Ecto neural progenitor cell (in vitro differentiated cells): ENCODE measurements at places on chromosomes 3 and 15.

DNA sequence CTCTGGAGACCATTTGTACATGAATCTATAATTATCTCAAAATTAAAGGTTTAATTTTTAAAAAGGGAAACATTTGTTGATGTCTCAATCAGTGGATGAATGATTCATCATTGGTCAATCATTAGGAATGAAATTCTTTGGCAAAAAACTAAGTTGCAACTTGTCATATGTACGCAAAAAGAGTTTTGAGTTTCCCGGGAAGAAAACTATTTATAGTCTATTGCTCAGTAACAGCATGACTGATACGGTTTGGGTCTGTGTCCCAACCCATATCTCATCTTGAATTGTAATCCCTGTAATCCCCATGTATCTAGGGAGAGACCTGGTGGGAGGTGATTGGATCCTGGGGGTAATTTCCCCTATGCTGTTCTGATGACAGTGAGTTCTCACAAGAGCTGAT, 765.8 kb upstream of the ROBO1 start:
- DNase-seq, result no peak

DNA sequence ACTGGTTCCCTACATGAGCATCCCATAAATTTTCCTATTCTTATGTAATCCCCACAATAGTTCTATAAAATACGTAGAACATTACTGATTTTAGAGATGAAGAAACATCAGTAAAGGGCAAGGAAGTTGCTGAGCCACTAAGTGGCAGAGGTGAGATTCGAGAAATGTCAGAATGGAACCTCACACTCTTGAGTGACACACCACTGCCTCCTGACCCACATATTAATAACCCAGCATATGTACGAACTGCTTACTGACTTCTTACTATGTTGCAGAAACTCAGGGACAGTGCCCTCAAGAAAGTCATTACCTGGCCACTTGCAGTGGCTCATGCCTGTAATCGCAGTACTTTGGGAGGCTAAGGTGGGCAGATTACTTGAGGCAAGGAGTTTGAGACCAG, 1022.4 kb downstream of the FHIT start:
- no peak for DNase-seq

DNA sequence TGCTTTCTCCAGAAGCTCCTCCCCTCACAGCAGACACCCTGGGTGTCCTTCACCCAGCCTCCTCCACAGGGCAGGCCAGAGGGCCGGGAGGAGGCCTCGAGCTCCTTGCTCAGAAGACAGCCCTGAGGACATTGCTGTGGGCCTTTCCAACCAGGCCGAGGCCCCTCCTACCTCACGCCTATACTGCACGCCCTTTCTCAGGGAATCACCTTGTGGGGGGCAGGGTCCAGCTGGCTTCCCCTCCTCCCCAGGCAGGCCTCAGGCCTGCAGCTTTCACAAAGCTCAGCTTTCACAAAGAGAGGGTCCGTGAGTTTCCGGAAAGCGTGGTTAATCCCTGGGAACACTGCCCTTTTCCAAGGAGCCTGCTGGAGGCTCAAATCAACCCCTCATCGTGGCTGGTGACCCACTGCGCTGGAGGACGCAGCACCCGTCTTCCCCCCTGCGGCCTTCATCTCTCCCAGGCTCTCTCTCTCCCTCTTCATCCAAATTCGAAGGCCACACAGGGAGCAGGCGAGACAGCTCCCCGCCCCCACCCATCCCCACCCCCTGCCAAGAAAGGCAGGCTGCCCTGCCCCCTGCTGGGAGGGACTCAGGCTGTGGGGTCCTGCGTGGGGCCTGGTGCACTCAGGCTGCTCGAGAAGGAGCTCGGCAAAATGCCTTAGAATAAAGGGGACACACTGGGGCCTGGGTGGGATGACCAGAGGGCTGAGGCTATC, 79.4 kb downstream of the OCA2 start:
- DNase-seq, result peak; percentile 65

- DNase-seq, result no peak
These were observed 20.5 kb upstream of the LYZL4 start for GRCh38 chr3:42430781-42431532.

DNA sequence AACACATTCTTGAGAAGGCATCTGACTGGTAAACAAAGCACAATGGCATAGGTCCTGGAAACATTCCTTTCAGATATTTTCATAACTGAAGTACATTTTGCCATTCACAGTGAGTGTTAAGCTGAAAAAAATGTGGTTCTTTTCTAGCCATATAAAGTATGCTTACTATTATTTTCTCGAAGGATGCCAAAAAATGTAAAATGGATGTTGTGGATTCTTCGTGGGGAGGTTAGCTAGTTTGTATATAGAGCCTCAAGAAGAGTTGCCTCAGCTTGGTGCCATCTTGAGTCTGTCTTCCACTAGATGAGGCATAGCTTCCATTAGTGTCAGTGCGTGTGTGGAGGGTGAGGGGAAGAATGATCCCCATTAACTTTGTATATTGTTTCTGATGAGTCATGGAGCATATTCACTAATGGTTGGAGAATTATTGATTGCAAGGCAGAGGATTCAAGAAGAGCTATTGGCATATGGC, 4.1 kb downstream of the MBNL1 start:
- DNase-seq, result no peak

DNA sequence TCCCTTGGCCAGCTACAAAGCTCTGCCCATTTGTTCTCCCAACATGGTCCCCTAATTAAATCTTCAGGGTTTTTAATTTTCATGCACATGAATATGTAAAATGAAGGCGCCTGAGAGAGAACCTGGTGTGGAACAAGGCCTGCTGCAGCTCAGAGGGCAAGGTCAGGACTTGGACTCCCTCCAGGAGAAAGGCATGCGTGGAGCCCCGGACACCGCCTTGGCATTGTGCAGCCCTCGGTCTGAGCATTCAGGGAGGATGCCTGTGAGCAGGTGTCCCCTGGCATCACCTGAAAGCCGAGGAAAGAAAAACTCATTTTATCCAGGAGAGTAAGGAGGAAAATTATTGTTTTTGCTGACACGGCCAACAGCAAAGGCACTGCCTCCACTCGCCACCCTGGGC, 33.8 kb upstream of the EPHB1 start:
- DNase-seq, result peak; percentile 32

GRCh38 chr3:171753665-171754408, 56.4 kb downstream of the PLD1 start:
- no peak for DNase-seq

- DNase-seq, result no peak
These were observed 40.4 kb downstream of the PRR23E start for GRCh38 chr3:127233371-127233770.

DNA sequence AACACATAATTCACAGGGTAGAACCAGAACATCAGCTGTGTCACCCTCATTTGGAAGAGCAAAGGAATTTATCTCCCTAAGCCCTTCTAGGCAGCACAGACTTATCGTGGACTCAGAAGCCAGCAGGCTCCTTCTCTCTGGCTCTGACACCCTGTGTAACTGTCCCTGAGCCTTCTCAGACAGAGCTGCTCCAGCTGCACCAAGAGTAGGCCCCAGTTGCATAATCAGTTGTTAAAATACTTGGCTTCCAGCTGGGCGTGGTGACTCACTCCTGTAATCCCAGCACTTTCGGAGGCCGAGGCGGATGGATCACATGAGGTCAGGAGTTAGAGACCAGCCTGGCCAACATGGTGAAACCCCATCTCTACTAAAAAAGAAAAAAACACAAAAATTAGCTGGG, 49.4 kb upstream of the ACVR2B start:
- no peak for DNase-seq

DNA sequence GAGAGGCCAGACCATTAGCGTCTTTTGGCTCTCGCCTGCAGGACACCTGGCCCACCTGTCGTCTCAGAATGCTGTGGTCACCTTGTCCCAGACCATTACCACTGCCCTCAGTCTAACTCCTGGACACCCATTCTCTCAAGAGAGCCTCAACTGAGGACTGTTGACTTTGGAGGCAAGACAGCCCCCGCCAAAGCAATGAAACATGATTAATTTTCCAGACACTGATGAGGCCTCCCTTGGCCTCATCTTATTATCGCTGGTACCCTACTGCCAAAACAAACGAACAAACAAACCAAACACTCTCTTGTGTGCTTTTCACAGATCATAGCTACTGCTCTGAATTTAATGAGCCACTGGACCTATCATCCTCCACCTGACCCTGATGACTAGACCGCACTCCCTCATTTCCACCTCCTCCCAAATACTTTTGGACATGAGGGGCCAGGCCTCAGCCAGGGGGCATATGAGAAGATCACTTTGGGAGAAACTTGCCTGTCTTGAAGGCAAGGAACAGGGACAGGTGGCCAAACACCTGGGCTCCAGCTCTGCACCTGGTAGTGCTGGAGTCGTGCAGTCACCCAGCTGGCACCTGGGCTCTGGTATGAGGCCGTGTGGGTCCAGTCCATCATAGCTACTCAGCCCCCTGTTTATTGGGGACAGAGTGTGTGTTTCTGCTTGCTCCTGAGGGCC, 27.6 kb downstream of the ALS2CL start:
- no peak for DNase-seq

- DNase-seq, result no peak
These were observed 66.8 kb upstream of the ALDH1A3 start for GRCh38 chr15:100812802-100813201.

DNA sequence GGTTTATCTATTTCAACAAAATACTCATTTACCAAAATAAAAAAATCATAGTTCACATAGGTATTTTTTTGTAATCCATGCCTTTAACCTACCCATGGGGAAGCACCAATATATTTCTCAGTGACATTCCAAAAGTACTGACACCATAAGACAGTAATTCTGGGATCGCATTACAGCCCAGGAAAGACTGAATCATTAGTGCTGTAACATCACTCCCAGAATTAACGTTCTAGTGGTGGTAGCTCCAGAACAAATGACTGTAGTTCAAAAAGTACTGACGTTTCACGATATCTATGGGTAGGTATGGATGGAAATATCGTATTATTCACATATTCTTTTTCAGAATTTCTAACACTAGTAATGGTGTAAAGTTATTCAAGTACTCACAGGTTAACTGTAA, 54.3 kb upstream of the NEK10 start:
- DNase-seq, result no peak

DNA sequence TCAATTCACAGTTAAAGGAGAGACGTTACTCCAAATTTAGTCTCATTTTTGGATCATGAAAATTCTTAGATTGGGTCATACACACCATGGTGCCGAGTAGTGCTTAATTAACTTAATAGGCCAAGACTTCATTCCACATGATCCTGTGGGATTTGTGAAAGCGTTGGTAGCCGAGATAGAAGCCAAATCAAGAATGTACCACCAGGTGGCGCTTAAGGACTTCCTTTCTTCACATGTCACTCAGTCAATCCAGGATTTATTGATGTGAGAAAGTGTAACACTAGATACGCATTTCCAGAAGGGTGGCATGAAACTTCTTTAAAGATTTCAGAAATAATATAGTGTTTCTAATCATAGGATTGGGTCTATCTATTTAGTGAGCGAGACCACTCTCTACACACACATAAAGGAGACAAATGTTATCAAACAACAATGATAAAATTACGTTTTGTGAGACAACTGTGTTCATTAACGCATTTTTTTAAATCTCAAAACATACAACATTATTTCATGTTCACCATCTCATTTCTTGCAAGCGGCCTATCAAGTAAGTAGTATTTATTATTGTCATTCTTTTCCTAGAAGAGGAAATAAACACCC, 436.1 kb downstream of the CHL1 start:
- peak; percentile 77 for DNase-seq

GRCh38 chr3:123453675-123454074, 4.8 kb upstream of the ADCY5 start:
- DNase-seq, result no peak

DNA sequence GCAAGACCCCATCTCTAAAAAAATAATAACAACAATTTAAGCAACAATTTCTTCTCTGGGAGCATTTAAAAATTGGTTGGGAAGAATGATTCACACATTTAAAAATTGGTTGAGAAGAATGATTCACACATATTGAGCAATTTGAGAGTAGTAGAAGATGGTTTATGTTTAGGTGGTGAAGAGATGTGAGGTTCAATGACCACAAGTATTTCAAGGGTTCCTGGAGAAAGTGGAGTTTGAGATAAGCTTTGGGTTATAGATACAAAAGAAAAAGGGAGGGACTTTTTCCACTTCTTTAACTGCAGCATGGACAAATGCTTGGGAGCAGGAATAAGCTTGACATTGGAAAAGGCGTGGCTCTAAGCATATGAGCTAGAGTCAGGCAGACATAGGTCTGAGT, 145.7 kb upstream of the NPHP3 start:
- DNase-seq, result no peak

DNA sequence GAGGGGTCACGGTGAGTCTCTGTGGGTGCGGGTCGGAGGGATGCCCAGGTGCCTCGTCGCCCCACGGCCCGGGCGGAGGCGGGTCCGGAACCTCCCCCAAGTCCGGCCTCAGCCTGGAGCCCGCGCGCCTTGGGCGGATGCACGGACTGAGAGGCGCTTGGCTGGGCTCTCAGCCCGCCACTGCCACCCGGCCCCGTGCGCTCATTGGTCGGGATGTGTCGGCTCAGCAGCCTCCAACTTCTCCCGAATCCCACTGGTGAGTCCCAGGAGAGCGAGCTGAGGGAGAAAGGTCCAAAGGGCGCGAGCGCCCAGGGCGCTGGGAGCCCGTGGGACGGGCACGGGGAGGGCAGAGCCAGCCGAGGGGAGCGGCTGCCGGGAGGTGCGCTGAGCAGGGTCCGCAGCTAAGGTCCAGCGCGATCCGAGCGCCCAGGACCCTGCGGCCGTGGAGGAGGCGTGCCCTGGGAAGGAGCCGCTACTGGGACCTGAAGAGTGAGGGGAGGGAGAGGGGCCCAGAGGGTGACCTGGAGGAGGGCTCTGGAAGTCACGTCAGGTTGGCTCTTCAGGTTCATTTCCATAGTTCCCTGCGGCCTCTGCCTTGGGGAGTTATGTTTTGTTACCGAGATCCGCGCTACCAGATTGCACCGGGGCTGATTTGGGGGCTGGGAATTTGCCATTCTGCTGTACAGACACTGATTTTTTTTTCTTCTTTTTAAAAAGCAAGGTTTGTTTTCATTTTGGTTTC, at the start of gene MME:
Gene MME (plus strand): TSS at position 574 of the 742 bp plus-strand sequence. CDS start 3,849 bp downstream, outside the sequence.
- DNase-seq, result peak; percentile 84

- no peak for DNase-seq
These were observed 7.8 kb upstream of the ZNF710 start for GRCh38 chr15:89993349-89993748.

DNA sequence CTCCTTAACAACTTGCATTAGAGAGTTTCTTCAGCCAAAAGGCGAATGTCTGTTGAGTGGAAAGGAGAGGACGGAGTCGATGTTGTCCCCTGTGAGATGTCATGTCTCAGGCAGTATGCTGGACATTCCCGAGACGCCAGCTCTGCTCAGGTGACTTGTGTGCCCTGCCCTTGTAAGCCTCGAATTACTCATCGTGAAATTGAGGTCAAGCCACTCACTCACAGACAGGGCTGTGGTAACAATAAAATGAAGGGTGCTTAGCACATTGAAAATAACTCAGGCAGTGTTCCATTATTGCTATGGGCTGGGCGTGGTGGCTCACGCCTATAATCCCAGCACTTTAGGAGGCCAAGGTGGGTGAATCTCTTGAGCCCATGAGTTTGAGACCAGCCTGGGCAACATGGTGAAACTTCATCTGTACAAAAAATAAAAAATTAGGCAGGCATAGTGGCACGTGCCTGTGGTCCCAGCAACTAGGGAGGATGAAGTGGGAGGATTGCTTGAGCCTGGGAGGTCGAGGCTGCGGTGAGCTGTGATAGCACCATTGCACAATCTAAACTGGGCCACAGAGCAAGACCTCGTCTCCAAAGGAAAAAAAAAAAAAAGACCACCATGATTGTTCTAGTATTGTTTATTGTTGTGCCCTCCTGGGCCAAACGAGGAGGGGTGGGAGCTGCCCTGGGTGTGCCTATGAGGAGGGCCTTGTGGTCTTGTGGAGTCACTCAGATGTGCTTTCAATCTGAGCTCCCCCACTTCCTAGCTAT, 214.4 kb downstream of the THSD4 start:
- no peak for DNase-seq
